ENCODE measurements at places on chromosomes 7 and 10. TPM values are rescaled to one million over a fixed set of nuclear protein-coding genes. Genes with fewer than 3 reads are reported as not detected.

GPR141 gene
- 0.09 TPM for total RNA-seq

C10orf67 gene
- total RNA-seq, result 0.14 TPM

AIFM2 gene
- 8.4 TPM for total RNA-seq

ZDHHC6 gene
- total RNA-seq, result 22.6 TPM

FAM25C gene
- not detected for total RNA-seq

UTF1 gene
- total RNA-seq, result not detected
